Cortex of kidney (tissue), 1 donor: ENCODE measurements at places on chromosomes 11 and 22.

DNA sequence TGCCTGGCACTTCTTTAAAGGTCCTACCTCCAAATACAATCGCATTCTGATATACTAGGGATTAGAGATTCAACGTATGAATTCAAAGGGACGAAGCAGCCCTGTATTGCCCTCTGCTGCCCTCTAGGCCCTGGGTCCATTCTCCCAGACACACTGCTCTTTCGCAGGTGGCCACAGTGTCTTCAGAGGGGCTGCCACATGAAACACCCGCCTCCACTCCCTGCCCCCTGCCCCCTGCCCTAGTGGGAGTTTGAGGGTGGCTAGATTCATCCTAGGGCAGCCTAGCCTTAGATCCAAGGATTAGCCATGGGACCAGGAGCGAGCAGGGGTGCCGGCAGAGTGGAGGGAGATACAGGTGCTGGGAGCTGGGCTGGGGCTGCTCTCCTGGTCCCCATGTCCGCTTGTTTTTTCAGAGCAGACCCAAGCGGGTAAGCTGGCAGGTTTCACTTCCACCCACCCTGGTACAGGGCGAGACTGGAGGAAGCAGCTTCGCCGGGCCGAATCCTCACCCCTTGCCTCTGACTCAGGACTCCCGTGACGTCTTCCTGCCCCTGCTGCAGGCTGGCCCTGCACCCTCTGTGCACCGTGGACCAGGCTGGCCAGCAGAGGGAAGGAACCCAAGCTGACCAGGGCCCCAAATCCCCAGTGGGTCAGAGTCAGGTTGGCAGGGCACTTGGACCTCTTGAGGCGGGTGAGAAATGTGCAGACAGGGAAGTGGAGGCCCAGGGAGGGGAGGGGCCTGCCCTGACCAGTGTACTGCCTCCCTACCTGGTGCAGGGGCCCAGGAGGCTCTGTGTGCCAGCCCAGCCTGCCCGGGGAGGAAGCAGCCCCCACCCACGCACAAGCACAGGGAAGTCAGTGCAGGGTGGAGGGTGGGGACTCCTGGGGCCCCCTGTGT, 28.4 kb upstream of the HMOX1 start:
- DNase-seq, result no peak

GRCh38 chr11:44104481-44105294, 9.2 kb downstream of the EXT2 start:
- DNase-seq, result no peak

GRCh38 chr11:103949781-103950180, 86.7 kb upstream of the DDI1 start:
- no peak for DNase-seq

DNA sequence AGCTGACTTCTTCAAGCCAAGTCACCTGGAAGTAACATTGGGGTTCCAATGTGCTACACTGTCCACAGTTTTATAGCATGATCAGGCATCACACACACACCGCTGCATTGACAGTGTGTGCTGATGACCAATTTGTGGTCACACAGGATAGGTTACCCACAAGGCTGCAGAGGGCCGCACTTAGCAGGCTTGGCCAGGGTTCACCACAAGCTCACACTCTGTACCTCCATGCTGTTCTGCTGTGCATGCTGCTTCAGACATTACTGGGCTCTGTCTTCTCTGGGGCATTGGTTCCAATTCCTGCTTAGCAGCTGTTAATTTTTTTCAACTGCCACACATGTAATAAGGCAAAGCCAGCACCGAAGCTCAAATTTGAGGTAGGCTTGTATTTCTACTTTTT, 11.0 kb upstream of the NRIP3 start:
- no peak for DNase-seq

GRCh38 chr11:125953401-125953935, 7.6 kb downstream of the VSIG10L2 start:
- DNase-seq, result no peak

DNA sequence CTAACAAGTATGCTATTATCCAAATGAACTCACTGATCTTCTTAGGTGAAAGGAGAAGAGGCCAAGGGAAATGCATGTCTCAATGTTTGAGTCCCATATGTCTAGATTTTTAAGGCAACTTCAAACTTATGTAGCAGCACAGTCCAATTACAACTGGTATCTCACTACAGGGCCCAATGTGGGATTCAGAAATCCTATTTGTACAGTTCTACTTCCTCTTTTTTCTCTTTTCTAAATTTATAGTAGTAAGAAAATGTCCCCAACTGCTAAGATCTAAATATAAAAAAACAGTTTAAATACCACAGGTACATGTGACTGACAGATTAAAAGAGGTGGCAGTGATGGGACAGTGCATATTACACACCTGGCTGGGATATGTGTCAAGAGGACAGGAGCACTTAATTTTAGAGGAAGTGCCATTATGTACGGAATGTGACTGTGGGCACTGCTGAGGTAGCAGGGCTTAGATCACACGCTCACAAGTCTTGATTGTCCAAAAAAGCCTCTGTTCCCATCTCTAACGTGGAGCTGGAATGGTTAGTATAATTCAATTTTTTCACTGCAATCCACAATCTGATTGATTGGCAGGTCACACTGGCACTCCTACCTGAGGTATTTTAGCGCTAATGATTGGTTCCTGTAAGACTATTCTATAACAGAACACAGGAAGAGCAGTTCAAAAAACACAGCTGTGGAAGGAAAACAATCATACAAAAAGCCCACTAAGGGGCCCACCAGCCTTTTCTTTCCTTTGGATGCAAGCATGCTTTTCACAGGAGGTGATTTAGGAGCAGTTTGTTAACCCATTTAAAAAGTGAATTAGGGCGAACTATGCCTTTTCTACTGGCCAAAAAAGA, 34.6 kb downstream of the APOL5 start:
- no peak for DNase-seq

DNA sequence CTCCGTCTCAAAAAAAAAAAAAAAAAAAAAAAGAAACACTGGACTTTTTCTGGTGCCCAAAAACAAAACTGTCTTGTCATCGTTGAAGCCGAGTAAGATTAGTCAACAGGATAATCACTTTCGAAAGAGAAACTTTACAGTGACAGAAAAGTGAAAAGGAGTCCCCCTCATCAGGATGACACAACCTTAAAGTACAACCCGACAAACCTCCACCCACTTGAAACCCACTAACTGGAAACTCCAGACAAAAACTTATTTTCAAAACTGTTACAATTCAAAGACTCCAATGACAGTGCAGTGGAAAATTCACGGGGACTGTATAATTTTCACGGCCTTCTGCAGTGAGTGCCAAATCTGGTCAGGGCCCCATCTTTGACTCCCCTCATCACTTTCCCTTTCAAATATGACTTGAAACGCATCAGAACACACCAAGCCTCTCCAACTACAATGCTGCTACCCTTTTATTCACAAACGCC, 1.3 kb downstream of the DENND5A start:
- no peak for DNase-seq

DNA sequence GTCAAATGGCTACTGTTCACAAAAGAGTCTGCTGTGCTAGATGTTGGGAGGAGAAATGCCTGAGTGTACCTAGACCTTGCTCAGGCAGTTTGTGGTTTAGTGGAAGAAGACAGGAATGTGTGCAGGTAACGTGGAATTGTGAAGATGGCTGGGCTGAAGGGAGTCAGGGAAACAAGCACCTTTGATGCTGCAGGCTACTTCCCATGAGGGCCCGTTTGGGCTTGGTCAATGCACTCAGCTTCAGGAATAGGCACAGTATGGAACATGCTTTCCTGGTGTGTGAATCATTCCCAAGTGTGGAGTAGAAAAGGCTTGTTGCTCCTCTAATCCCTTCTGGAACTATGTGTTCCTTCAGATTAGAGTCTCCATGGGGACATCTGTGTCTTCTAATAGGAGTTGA, 318.3 kb upstream of the MTNR1B start:
- no peak for DNase-seq

- DNase-seq, result no peak
Observed at GRCh38 chr11:33452836-33453624, 195.8 kb downstream of the HIPK3 start.

DNA sequence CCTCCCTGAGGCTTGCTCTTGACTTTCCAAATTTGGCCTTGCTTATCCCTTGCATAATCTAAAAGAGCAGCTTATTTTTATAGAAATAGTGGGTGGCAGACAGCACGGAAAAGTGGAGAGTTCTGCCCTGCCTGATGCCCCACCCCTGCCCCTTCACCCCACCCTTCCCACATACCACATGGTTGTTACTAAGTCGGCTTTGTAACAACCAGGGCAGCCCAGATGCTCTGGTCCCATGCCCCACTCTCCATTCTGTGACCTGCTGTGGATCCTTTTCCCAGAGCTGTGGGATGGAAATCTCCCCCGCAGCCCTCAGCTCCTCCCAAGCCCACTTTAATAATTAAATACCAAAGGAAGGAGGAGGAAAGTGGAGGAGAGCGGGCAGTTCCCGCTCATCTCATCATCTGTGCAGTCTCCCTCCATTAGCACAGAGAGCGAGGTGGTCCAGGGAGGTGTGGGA, 10.9 kb downstream of the MRGPRF start:
- no peak for DNase-seq

- no peak for DNase-seq
Observed at GRCh38 chr11:106728379-106728778, 289.9 kb downstream of the GUCY1A2 start.

GRCh38 chr11:65213322-65214211, 31.8 kb downstream of the CAPN1 start:
- DNase-seq, result no peak

DNA sequence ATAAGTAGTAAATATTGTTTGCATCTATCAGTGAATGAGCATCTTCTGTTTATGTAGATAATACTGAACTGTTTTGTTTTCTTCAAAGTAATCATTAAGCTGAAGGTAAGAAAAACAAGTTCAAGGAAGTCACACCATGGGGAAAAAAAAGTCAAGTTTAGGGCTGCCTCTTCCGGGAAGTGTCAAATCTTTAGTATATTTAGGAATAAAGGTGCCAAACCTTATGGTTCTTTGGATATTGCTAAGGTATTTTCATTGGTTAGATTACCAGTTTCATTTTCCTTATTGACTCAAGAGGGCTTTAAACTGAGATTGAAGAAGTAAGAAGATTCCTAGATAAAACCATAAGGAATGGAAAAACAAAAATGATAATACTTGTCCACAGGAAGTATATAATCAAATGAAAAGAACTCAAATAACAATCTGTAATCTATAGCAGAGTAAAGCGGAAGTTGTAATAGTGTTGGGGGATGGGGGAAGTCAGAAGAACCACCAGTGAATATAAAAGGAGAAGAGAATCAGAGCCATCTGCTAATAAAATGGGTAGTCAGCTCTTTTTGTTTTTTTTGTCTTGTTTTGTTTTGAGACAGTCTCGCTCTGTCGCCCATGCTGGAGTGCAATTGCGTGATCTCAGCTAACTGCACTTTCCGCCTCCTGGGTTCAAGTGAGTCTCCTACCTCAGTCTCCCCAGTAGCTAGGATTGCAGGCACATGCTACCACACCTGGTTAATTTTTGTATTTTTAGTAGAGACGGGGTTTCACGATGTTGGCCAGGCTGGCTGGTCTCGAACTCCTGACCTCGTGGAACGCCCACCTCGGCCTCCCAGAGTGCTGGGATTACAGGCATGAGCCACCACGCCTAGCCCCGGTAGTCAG, 2.3 kb downstream of the ATM start:
- DNase-seq, result no peak

GRCh38 chr11:59216641-59217564, 4.2 kb upstream of the MPEG1 start:
- no peak for DNase-seq

DNA sequence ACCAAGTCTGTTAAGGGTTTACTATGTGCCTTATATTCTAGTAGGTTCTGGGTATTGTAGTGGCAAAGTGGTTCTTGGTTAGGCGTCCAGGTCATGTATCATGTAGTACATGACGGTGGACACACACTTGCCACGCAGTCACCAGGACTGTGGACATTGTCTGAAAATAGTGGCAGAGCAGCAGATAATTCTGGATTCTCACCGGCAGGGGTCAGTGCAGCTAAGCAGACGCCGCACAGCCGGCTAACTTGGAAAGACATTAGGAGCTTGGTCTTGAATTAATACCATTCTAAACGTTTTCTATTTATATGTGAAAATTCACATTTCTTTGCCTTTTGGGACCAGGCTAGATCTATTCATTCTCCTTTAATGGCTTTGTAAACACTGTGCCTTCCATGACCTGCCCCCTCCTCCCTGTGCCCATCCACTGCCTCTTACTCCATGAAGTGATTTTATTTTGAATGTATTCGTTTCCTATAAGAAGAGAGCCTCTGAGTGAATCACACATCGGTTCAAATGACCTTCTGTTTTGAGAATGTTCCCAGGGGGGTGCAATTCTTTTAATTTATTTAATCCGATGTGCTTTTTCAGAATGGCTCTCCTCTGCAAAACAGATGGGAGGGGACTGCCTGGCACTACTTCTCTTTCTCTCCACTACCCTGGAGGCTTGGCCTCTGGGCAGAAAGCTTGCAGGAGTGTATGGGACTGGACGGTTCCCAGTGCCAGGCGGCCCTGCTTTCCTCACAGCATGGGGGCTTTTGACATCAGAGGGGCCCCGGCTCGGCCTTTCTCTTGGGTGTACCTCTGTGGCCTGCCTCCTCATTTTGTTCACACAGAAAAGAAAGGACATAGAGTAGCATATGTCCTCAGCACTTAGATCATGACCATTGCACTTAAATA, 378.0 kb downstream of the NTM start:
- no peak for DNase-seq

DNA sequence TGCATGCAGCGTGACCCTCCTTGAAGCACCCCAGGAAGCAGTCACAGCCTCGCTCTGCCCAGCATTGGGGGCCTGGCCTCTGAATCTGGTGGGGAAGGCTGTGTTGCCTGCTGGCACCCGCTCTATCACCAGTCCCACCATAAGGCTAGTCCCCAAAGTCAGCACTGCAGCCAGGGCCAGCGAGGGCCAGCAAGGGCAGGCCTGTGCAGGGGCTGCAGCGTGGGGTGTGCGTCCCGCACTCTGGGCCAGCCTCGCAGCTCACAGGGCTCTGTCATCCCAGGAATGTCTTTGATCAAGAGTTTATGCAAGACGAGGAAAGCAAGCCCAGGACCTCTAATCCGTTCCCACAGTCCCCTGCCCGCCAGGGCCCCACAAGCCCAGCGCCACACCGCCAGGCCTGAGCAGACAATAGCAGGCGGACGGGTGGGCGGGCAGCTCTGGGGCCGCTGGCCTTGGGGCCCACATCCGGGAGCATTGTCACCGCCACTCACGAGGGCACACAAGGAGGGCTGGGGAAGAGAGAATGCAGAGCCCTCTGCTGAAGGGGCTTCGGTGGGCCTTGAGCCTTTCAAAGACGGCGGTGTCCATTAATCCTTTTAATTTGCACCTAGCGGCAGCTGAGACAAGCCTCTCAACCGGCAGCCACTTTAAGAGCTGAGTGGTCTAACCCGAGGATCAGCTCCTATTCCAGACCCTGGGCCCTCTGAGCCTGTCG, 17.1 kb downstream of the LTO1 start:
- DNase-seq, result no peak

- no peak for DNase-seq
Observed at GRCh38 chr22:42963231-42963595, 51.7 kb downstream of the PACSIN2 start.

DNA sequence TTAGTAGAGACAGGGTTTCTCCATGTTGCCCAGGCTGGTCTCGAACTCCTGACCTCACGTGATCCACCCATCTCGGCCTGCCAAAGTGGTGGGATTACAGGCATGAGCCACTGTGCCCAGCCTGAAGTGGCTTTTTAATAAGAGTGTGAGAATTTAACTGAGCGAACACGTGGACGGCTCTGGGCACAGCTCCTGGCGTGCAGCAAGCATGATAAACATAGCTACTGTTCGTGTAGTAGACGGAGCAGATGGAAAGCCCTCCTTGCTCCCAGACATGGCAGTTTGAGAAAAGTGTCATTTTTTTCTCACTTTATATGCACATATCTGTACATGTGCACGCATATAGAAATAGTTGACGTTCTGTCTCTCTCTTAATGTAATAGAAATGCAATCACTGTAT, 7.0 kb downstream of the EMID1 start:
- no peak for DNase-seq

GRCh38 chr11:131511794-131512193, 141.4 kb downstream of the NTM start:
- DNase-seq, result no peak
